Jurkat, Clone E6-1 (cell line): ENCODE measurements at places on chromosomes 6 and 20.

- no peak for DNase-seq
Observed at GRCh38 chr6:37557645-37558114, 58.0 kb upstream of the CCDC167 start.

DNA sequence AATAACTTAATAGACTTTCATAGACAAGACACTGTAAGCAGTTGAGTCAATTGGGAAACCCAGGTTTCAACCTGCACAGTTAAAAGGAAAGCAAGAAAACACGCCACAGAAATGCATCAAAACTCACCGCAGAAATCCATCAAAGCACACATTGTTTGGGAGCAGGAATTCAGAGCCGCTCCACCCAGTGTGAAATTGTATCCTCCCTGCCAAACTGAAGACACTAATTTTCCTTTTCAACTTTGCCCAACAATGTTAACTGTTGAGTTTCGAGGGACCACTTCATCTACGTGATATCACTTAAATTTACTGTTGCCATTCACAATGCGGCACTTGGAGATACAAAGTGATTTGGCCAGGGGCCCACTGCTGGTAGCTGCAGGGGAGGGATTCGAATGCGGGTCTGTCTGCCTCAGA is 92.7 kb downstream of the DACT2 start:
- DNase-seq: no peak

GRCh38 chr6:157075549-157076450 is 247.5 kb downstream of the TMEM242 start:
- DNase-seq: no peak

GRCh38 chr20:32497589-32498224 is 87.4 kb downstream of the NOL4L start:
- no peak for DNase-seq

GRCh38 chr6:108365478-108365877 is 70.6 kb downstream of the AFG1L start:
- no peak for DNase-seq

DNA sequence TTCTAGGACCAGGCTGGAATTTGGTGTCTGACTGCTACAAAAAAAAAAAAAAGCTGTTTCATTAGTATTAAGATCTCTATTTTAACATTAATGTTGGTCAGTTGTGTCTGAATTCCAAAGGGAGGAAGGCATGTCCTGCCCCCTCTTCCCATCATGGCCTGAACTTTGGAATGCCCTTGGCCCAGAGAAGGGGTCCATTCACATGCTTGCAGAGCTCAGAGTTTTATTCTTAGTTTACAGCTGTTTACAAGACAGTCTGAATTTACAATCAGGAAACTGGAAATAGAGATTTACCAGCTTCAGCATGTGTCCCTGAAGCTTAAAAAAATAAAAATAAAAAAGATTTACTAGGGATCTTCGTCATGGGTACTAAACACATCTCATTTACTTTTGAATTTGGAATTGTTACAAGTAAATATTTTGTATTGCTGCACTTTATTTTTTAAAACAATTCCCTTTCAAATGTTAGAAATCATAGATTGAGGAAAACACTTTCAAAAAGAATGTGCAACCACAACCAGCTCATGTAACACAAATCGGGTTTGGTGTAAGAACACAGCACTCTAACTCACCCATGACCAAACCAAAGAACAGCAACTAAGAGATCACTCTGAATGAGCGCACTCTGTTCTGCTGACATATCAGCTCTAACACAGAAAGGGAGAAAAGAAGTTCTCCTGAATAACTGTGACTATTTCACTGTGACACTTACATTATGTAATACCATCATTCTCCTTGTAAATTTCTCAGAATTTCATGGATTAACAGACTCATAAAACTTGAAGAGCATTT is 6.6 kb upstream of the SERPINB6 start:
- DNase-seq: no peak

- no peak for DNase-seq
Observed at GRCh38 chr6:36783603-36784375, 55.5 kb downstream of the CPNE5 start.

DNA sequence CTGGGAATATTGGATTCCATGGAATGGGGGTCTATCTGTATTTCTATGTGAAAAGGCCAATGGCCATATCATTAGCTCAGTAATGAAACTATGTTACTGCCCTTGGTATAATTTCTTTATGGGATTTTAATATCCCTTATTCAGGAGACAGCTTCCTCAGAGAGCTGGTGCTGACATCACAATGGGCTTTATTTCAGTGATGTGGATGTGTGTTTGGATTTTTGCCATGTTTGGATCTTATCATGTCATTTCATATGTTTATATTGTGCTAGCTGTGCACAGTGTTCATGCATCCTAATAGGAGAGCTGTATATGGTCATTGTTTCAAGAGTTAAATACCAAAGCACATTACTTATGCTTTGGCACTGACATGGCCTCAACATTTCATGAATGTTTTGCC is 806.1 kb upstream of the MAP3K7 start:
- DNase-seq: no peak

GRCh38 chr6:24908650-24909035 is 27.1 kb downstream of the RIPOR2 start:
- DNase-seq: no peak

DNA sequence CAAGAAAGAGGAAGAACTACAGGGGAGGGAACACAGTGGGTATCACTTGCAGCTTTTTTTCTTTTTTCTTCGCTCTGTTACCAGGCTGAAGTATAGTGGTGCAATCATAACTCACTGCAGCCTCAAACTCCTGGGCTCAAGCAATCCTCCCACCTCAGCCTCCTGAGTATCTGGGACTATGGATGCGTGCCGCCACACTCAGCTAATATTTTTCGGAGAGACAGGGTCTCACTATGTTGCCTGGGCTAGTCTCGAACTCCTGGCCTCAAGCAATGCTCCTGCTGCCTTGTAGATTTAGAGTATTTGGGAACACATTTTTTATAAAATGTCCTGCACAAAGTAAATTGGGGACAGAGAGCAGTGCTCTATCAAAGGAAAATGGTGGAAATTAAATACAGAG is 28.3 kb downstream of the PARD6B start:
- DNase-seq: no peak

- no peak for DNase-seq
Observed at GRCh38 chr20:25214426-25214790, 18.9 kb downstream of the ENTPD6 start.

- DNase-seq: no peak
Observed at GRCh38 chr20:45576995-45577394, 2.1 kb downstream of the WFDC8 start.

- DNase-seq: no peak
Observed at GRCh38 chr6:136465766-136466303, 84.4 kb downstream of the MAP7 start.

DNA sequence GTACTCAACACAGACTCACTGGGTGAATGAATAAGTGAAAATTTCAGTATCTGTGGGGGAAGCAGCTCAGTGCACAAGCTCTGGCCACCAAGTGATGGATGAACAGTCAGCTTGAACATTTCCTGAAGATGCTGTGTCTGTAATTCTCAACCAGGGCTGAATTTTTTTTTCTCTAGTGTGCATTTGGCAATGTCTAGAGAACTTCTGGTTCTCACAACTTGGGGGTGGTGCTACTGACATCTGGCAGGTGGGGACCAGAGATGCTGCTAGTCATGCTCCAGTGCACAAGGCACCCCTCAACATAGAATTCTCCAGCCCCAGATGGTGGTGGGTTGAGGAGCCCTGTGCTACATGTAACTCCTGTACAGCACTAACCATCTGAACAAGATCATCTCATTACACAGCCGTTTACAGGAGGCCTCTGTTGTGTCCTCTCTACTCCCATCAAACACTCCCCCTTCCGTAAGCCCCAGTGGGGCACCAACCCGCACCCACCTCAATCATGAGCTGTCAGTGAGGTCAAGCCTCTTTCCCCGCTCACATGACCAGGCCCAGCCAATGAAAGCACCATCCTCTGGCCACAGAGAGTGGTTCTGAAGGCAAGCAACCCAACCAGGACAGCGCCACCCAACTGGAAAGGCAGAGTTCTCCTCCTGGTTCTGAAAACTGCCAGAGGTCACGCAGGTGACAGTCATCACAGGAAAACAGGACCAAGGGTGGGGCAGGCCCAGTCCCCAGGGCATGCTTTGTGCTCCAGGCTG is 103.9 kb upstream of the PMEPA1 start:
- peak; percentile 51 for DNase-seq

- peak; percentile 70 for DNase-seq
Observed at GRCh38 chr20:61886721-61887595, 178.7 kb downstream of the TAF4 start.

GRCh38 chr6:47008397-47008763 is 33.8 kb downstream of the ADGRF1 start:
- DNase-seq: no peak

GRCh38 chr6:126026001-126026400 is 39.7 kb downstream of the TRMT11 start:
- no peak for DNase-seq

DNA sequence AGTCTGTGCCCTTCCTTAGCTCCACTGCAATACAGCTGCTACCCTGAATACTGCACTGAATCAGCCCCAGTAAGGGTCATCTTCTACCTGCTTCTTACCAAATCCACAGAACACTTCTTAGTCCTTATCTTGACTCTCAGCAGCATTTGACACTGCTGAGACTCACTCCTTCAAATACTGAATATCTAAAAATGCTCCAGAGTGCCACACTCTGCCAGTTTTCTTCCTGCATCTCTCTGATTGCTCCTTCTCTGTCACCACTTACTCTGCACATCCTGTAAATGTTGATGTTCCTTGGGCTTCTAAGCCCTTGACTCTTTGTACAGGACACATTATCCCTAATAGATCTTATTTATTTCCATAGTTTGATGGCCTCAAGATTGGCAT is 19.8 kb downstream of the MAN1A1 start:
- DNase-seq: no peak

- DNase-seq: no peak
Observed at GRCh38 chr6:16477367-16478149, 239.2 kb downstream of the GMPR start.

- no peak for DNase-seq
Observed at GRCh38 chr6:70575899-70576495, 9.3 kb downstream of the SDHAF4 start.

DNA sequence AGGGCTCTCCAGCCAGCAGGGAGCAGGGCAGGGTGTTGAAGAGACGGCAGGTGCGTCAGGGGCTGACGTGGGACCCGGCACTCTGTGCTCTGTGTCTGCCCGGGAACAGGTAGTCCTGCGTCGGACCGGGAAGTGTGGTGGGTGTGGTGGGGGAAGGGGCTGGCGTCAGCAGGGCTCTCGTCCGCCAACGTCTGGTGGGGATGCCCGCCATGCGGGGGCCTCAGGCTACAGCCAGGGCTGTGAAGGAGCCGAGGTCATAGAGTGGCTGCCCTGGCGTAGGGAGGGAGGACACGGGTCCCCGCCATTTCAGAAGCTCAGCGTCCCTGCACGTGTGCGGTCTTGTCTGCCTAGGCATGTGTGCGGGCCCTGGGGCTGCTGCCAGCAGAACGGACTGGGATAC is 25.3 kb downstream of the DNAJC5 start:
- no peak for DNase-seq

DNA sequence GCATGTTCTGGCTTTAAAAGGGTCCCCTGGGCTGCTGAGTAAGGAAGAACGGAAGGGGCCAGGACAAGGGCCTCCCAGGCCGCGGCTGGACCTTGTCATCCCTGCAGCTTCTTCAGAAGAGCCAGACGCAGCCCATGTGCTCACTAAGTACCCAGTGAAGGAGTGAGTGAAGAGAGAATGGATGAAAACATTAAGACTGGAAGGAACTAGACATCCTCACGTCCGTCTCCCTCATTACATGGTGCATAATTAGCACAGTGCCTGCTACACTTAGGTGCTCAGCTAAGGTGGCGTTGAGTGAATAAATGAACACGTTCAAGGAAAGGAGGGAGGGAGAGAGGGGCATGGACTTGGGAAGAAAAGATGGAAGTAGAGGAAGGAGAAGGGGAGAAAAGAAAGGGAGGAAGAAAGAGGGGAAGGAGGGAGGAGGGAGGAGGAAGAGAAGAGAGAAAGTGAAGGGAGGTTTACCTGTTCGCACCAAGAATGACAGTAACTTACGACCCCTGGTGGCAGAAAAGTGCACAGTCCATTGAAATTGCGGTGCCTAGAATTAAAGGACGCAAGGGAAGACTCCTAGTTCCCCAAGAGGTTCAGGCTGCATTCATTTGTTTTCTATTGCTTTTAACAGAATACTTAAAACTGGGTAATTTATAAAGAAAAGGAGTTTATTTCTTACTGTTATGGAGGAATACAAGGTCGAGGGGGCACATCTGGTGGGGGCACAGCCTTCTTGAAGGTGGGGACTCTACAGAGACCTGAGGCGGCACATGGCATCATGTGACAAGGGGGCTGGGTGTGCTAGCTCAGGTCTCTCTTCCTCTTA is 8.0 kb downstream of the TP53RK start:
- peak; percentile 58 for DNase-seq

- no peak for DNase-seq
Observed at GRCh38 chr20:23362392-23363256, 642 bp downstream of the GZF1 start.

DNA sequence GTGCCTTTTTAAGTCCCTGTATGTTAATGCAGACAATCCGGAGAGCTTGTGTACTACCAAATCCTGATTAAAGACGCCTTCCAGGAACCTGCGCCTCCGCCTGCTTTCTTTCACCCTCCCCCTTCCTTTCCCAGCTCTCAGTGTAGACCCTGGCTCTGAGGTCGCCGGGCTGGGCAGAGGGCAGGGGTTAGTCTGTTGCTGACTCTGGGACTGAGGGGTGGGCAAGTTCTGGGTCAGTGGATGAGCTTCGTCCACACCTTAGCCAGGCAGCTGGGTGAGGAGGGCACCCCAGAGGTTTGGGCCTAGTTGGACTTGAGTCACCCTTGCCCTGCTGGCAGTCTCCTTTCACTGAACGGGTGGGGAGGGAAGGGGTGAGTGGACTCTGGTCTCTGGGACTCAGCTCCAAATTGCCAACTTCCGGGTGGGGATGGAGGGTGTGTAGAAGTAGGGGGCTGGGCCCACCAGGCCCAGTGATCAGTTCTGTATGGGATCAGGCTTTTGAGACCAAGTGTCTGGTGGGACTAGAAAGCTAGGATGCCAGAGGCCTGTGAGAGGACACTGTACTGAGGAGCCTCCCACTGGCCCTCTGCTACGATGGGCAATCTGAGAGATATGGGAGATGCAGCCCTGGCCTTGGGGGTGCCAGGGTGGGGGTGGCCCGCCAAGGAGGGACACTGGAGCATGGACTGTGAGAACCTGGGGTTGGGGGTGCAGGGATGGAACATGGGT is 21.3 kb upstream of the SLC22A7 start:
- no peak for DNase-seq

DNA sequence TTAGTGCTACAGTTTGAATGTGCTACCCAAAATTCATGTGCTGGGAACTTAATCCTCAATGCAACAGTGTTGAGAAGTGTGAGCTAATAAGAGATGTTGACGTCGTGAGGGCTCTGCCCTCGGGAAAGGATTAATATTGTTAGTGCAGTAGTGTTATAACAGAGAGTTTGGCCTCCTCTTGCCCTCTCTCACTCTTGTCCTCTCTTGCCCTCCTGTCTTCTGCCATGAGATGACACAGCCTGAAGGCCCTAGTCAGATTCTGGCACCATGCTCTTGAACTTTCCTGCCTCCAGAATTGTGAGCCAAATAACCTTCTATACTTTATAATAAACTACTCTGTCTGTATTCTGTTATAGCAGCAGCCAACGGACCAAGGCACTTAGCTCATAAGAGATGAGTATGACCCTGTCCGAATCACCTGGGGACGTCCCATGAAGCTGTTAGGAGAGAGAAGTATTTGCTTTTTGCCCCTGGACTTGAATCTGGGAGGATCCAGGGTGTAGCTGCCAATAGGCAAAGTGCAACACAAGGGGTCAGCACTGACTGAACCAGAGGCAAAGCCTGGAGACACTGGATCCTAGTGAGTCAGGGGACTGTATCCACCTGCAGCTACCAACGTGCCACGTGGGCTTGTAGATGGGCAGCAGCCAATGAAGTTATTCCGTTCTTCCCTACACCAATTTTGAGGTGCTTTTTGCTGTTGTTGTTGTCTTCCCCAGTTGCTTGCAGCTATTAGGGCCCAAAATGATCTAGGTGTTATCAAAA is 233.7 kb downstream of the THBS2 start:
- no peak for DNase-seq
